Neural crest cell (in vitro differentiated cells): ENCODE measurements at places on chromosomes 3 and 15.

- DNase-seq = no peak
These were observed 104.2 kb downstream of the MAP4 start for GRCh38 chr3:47912006-47912504.

DNA sequence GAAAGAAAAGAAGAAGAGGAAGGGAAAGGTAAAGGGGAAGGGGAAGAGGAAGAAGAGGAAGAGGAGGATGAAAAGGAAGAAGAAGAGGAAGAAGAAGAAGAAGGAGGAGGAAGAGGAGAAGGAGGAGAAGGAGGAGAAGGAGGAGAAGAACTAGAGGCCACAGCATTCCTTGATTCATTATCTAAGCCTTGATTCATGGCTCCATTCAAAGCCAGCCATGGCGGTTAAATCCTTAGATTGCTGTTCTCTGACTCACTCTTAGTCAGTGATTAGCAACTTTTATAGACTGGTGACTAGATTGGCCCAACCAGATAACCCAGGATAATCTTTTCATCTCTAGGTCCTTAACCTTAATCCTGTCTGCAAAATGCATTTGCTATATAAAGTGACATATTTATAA, 47.6 kb downstream of the OSTN start:
- DNase-seq = no peak

DNA sequence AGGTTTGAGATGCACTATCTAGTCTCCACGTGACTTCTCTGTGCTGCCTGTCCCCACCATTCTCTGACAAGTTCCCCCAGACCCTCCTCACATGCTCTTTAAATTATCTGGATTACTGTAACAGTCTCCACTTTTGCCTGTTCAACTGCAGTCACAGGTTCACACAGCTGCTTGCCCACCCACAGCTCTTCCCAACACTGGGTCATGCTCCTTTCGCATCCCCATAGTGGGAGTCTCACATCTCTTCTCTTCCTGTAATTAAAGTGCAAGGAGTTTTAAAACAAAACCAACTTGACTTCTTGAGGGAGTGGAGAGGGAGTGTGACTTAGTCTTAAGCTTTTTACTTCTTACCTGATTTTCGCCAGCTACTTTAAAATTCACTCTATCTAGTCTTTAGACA, 178.8 kb downstream of the PLCL2 start:
- DNase-seq = no peak

GRCh38 chr3:55959471-55960080, 472.5 kb upstream of the WNT5A start:
- DNase-seq = no peak

DNA sequence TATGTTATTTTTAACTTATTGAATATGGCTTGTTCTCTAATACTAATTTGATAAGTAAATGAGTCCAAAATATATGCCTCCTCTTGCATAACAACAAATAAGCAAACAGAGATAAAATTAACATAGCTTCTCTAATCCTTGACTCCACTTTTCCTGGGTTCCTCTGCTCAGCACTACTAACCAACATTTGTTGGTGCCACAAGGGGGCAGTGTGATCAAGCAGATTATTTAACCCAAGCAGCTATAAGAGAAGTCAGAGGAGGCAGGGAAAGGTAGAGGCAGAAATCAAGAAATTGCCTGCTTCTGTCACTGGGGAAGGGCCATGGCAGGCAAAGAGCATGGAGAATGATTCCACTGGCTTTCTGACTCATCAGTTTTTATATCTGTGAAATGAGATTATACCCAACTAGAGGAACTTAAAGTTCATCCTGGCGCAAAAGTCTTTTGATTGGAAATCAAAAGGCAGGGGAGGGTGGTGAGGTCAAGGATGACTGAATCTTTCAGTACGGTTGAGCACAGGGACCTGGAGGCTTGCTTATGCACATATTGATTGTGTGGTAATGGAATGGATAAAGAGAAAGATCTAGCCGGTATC, 152.2 kb downstream of the IGSF11 start:
- DNase-seq = peak; percentile 74

DNA sequence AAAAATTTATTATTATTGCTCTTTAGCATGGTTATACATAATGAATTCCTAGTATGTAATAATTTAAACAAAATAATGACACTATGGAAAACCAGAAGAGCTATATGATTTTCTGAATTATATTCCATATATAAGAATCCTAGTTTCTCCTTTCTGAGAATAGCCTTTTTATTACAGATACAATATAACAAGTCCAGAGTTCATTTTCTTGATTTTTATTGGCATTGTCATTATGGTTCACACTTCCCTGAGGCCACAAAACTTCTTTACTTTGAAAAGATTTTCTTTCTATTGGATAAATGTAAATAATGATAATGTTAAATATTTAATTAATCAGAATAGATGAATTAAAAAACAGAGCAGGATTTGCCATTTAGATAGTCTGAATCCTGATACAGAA, 362.3 kb upstream of the BCHE start:
- no peak for DNase-seq

DNA sequence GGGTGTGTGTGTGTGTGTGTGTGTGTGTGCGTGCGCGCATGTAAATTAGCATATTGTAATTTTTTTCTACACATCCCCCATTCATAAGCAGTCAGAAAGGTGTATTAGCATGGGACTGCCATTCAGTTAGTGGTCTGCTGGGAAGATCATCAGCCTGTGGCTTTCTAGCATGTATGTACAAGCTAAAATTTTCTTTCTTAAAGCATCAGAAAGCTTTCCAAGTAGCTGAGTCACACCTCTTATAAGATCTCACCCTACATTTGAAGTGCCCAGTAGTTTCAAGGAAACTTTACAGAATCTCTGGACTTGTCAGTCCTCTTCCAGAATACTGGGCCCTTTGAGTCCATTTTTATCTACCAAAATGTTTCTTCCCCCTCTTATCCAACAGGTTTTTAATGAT, 411.4 kb upstream of the TPRG1 start:
- no peak for DNase-seq

DNA sequence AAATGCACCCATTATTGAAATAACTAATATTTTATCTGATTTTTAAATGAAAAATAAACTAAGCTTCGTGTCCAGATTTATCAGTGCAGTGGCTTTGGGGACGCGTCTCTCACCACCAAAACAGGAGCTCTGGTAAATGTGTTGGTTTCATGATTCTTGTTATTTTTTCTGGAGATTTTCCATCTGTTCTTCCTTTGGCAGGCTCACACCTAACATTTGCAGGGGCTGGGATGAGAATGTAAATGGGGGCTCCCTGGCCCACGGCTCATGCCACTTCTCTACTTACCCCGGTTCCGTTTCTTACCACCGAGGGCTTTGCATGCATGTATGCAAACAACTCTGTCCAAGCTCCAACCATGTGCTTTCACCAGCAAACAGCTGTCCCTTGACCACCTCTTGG, 30.9 kb upstream of the CA12 start:
- no peak for DNase-seq

DNA sequence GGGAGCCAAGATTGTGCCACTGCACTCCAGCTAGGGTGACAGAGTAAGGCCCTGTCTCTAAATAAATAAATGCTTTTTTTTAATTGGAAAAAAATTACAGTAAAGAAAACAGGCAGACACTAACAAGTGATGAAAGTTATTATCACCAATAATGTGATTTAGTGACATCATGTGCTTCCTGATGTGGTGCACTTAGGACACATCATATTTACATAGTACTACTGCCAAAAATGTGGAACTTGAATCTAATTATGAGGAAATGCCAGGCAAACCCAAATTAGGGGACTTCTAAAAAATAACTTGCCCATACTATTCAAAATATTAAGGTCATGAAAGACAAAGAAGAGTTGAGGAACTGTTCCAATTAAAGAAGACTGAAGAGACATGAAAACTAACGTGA, 30.8 kb downstream of the MAP4 start:
- DNase-seq = no peak
